ENCODE measurements at places on chromosomes 7 and 10.

- no peak for DNase-seq
Observed at GRCh38 chr10:13788320-13788600, 201.5 kb downstream of the PRPF18 start.

- no peak for DNase-seq
Observed at GRCh38 chr10:43892062-43892770, 243.5 kb upstream of the ZNF32 start.

- DNase-seq, result no peak
Observed at GRCh38 chr10:47244560-47245500, 55.2 kb upstream of the GDF10 start.

DNA sequence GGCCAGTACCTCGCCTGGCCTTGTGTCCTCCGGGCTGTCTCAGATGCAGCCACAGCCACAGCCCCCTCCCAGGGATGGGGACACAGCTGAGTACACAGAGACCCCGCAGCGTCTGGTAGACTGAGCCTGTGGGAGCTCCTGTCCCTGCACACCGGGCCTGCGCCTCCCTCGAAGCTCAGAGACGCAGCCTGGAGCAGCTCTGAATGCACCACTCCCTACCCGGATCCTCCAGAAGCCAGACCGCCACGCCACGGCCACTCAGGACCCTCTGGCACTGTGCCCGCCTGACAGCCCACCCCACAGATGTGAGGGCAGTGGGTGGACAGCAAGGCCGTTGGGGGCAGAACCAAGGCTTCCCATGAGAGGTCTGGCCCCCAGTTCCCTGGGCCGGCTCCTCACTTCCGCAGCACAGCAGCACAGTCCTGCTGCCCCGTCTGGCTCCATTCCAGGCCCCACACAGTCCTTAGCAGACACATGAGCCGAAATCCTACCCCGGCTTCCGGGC lies 40.8 kb downstream of the PAPOLB start:
- DNase-seq, result no peak

GRCh38 chr7:13989126-13989948 lies at the start of gene ETV1:
Gene ETV1, minus strand, starts transcription at chr7:13989666. Its CDS starts 614 bp downstream, at chr7:13989052.
- no peak for DNase-seq

GRCh38 chr10:55786461-55787050 lies 574.5 kb downstream of the ZWINT start:
- no peak for DNase-seq

- no peak for DNase-seq
Observed at GRCh38 chr7:38655833-38656774, 24.9 kb upstream of the AMPH start.

GRCh38 chr10:77604063-77604462 lies 33.5 kb downstream of the KCNMA1 start:
- DNase-seq, result no peak

GRCh38 chr10:120375666-120376065 lies 81.4 kb upstream of the PLPP4 start:
- no peak for DNase-seq

- no peak for DNase-seq
Observed at GRCh38 chr7:139823959-139824521, 5.0 kb upstream of the TBXAS1 start.

DNA sequence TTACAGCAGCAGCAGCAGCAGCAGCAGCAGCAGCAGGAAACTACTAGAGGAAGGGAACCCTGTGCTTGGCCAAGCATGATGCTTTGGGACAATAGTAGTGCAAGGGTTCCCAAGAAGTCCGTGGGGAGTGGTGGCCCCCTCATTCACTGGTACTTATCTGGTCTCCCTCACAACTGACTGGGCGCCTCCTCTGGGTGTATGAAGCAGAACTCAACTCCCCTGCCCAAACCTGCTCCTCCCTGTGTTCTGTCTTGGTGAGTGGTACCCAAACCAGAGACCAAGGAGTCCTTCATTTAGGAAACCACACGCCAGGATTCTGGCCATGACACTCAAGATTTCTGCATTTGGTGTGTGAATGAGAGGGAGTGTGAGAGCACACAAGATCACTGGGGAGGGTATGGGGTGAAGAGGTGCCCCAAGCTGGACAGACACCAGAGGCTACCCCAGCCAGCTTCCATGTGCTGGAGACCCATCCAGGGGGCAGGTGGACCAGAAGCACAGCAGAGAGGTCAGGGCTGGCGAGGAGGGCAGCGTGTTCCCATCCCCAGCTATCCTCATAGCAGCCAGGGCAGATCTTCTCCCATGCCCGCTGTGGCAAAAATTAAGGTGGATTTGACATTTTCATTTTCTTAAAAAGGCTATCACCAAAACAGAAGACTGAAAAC lies 10.6 kb upstream of the ZNF777 start:
- DNase-seq, result no peak

- DNase-seq, result no peak
Observed at GRCh38 chr7:42460933-42461332, 223.9 kb upstream of the GLI3 start.

GRCh38 chr10:42754155-42755027 lies 28.2 kb upstream of the BMS1 start:
- no peak for DNase-seq

DNA sequence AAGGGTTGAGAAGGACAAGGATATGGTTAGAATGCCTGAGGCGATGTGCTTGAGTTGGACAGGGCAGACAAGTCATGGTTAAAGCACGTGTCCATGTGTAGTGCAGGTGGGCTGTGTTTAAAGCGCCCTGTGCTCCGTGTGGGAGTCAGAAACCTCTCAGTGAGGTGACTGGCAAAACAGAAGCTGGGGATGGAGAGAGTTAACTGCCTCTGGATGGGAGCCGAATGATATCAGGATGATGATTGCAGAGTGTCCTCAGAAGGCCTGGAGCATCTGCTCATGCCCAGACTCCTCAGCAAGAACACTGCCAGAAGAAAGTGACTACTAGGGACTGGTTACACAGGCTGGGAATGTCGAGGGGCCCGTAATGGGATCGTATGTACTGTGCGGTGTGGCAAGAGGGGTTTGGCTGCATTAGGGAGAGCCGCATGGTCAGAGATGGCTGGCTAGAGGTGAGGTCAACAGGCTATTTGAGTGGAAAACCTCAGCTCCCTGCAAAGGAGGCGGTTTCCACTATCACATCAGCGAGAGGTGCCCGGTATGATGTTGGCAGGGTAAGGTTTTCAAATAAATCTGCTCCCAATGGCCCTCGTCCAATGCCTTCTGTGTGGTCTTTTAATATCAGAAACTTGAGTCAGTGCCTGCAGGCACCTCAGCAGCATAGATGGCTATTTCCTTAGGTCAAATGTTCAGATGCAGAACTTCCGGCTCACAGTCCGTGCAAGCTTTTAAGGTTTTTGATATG lies 26.1 kb upstream of the MRC1 start:
- DNase-seq, result no peak

- peak; percentile 58 for DNase-seq
Observed at GRCh38 chr10:31317652-31318381, 1.2 kb upstream of the ZEB1 start.

- DNase-seq, result no peak
Observed at GRCh38 chr10:93711891-93712290, 9.5 kb upstream of the FRA10AC1 start.

DNA sequence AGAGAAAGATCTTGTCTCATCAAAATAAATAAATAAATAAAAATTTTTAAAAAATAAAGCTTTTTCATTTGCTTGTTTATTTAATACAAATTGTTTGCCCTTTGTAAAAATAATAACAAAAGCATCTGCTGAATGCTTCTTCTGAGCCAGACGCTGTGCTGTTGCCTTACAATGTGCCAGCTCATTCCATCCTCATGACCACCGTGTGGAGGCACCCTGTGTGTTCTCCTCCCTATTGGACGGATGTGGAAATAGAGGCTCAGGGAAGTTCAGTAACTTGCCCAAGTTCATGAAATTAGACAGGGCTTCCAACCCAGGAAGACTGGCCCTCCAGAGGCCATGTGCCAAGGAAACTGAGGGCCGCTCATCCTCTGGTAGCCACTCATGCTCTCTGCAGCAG lies 120.6 kb downstream of the SH3PXD2A start:
- no peak for DNase-seq

- no peak for DNase-seq
Observed at GRCh38 chr7:155358066-155358947, 60.6 kb downstream of the INSIG1 start.

DNA sequence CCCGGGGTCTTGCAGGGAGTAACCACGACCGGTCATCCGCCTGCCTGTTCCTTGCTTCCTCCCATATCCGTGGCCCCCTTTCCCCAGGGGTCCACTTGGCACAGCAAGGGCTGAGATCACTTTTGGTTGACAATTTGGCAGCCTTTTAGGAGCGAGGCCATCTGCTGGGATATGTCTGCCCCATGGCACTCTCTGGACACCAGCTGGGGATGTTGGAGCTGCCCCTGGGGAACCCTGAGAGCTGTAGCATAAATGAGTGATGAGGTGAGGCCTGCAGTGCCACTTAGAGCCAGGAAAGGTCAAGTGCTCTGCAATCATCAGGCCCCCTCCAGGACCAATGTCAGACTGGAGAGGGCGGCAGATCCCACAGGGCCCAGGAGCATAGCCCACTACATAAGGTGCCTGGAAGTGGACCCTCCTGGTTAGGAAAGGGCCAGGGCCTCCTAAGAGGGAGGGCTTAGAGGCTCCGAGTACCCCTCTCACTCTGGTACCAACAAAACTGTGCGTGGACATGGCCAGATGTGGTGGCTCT lies 92.1 kb downstream of the HIP1 start:
- no peak for DNase-seq

DNA sequence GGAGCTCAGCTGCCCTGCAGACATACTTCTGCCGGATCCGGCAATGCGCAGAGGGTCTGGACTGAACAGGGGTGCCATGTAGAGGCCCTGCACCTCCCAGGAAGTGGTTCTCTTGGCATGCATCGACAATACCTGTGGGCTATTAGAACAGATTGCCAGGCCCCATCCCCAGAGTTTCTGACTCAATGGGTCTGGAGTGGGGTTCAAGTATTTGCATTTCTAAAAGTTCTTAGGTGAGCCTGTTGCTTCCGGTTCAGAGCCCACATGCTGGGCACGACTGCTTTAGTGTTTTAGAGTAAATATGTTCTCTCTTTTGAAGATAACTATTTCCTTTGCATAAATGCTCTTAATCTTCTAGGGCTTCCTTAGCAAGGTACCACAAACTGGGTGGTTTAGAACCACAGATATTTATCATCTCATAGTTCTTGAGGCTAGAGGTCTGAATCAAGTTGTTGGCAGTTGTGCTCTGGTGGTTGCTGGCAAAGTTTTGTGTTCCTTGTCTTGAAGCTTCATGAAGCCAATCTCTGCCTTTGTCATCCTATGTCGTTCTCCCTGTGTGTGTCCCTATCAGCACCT lies 435.5 kb downstream of the TCERG1L start:
- DNase-seq, result no peak

Measured in stimulated activated CD8-positive, alpha-beta memory T cell treated with anti-CD3 and anti-CD28 coated beads, Interleukin-4, amount 100 ng/mL, for 4 hours (primary cell).